Hindlimb muscle (tissue), 1 donor: ENCODE measurements at places on chromosomes 12 and 14.

DNA sequence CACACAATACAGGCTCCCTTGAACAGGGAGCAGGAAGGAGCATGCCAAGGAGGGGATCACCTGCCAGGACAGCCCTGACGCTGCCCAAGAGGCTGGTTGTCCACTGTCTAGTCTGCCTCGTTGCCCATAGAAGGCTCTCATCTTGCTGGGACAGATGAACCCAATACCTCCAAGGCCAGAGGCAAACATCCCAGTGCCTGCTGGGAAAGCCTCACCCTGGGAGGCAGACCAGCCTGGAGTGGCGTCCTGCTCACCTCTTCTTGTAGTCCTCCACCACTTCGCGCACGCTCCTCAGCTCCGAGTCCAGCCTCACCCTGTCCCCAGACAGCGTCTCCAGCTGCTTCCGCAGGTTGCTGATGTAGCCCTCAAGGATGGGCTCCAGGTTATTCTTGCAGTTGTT, 2.4 kb downstream of the KRT73 start:
- no peak for DNase-seq

GRCh38 chr14:67650151-67650550, 24.3 kb downstream of the VTI1B start:
- no peak for DNase-seq

DNA sequence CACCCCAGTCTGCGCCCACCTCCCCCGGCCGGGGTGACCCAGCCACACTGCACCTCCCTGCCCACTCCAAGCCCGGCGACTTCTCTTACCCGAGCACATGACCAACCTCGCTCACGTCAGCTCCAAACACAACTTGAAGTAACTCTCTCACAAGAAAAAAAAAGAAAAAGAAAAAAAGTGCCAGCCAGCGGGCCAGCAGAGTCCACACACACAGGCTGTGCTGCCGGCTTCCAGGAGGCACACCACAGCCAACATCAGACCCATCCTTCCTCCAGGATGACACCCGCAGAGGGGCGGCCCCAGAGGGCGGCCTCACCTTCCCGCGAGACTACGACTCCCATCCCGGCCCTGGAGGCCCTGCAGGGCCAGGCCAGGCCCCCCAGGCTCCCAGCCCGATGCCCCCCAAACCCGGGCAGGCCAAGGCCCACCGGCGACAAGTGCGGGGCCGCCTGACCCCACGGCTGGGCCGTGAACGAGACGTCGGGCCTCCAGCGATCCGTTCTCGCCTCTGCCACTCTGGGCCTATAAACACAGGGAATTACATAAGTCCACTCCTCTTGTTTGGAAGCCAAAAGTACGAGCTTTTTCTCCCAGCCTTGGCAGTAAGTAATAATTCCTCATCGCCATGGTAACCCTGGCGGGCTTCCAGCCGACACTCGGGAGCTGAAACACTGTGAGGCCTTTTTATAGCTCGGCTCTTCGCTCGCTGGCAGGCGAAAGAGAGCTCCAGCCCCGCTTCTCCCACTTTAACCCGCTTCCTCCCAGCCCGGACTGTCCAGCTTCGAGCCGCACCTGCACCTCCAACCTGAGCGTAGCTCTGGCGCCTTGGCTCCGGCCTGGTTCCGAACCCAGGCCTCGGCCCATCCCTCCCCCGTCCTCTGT, 49.1 kb downstream of the NCOR2 start:
- DNase-seq, result peak; percentile 98

DNA sequence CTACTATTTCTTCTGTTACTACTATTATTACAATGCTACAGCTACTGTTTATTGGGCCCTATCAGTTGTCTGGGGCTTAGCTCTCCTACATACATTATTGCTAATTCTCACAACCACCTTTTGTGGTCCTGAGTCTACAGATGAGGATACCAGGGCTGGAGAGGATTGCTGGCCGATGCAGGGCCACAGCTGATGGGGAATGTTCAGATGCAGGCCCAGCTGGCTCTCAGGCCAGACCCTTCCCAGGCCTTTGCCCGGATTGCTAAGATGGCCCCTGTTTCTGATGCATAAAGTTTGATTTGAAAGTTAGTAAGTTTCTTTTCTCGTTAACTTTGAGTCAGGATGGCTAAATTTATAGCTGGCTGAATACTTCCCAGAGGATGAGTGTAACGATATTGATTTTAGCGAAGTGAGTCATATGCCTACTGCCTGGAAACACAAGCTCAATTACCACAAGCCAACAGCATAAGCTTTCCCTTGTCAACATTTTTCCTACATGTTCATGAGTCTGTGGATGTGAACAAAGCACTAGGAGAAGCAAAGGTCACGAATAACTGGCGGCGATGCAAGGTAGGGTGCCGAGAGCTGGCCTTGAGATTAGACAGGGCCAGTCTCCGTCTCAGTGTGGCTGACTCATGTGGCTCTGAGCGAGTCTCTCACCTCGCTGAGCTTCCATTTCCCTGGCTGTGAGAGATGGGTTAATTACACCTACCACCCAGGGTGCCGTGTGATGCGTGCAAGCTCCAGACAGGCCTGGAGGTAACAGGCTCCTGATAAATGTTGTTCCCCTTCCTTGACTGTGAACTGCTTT, 111.0 kb downstream of the BEGAIN start:
- DNase-seq, result no peak

DNA sequence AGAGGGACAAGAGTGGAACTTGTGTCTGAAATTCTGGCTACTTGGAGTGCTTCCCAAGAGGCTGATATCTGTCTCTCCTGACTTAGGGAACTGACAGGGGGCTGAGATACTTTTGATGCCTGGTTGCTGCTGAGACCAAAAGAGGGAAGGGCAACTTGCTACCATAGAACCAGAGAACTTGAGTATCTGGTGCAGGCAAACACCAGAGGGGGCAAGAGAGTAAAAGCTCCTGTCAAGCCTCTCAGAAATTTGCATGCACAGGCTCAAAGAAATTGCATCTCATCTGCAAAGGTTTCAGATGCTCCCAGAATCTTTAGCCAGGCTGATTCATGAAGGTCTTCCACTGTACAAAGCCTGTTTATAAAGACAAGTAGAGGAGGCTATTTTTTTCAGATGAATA, 391.3 kb upstream of the FOXG1 start:
- no peak for DNase-seq

GRCh38 chr12:5485454-5485853, 53.5 kb downstream of the NTF3 start:
- DNase-seq, result no peak

GRCh38 chr12:70180130-70180529, 63.1 kb upstream of the CNOT2 start:
- no peak for DNase-seq
